K562 (cell line): ENCODE measurements at places on chromosomes 4 and X.

GRCh38 chr4:75841641-75842520 is 60.4 kb downstream of the PPEF2 start:
- DNase-seq, result peak; percentile 34

DNA sequence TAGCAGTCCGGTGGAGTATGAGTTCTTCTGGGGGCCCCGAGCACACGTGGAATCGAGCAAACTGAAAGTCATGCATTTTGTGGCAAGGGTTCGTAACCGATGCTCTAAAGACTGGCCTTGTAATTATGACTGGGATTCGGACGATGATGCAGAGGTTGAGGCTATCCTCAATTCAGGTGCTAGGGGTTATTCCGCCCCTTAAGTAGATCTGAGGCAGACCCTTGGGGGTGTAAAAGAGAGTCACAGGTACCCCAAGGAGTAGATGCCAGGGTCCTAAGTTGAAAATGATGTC is 852 bp downstream of the MAGEH1 start:
- DNase-seq, result peak; percentile 1

GRCh38 chr4:25485104-25485503 is 108.0 kb downstream of the ANAPC4 start:
- DNase-seq, result no peak

DNA sequence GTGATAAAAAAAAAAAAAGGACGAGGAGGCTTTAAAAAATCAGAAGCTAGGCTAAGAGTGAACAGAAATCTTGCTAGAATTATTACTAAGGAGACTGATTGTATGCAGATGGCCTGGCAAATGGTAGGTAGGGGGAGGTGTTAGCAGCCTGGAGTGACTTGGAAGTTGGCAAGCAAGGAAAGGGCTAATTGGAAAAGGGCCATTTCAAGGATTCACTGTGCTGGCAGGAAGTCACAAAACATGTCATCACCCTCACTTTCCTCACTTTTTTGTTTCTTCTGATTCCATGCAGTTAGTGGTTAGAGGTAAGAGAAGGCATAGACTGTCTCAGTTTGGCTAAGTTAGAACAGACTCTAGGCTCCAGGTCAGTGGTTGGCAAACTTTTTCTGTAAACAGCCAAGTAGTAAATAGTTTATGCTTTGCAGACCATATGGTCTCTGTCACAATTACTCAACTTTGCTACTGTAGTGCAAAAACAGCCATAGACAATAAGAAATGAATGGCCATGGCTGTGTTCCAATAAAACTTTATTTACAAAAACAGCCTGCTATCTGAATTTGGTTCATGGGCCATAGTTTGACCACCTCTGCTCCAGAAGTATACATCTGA is 646.5 kb upstream of the ACTRT1 start:
- DNase-seq, result no peak

- DNase-seq, result no peak
These were observed 7.6 kb downstream of the SEPTIN11 start for GRCh38 chr4:76957004-76957738.

GRCh38 chr4:37825968-37826294 is 555 bp upstream of the PGM2 start:
- DNase-seq, result peak; percentile 47

GRCh38 chr4:31585503-31585902 is 865.3 kb downstream of the PCDH7 start:
- no peak for DNase-seq

DNA sequence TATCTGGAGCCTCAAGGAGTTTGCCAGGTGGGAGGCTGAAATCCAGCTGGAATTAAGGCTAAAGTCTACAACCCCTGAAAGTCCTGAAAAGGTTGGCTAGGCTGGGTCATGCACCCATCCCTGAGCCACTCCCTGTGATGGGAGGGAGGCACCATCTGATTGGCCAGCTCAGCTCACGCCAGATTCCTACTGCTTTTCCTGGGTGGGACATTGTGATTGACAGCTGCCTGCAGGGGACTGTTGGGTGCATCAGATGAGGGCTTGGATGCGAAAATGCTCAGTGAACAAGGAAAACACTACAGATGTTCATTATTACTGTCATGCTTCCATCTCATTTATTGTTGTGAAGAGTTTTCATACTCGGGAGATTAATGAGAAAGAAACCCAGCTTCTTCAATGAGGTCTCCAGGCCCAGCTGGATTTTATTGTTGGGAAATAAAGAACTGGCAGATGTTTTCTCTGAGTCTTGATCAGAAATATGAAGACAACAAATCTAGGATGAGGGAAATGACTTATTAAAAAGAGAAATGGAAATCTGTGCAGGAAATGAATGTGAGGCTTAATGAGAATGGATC is 185.9 kb downstream of the STK32B start:
- DNase-seq, result peak; percentile 11

DNA sequence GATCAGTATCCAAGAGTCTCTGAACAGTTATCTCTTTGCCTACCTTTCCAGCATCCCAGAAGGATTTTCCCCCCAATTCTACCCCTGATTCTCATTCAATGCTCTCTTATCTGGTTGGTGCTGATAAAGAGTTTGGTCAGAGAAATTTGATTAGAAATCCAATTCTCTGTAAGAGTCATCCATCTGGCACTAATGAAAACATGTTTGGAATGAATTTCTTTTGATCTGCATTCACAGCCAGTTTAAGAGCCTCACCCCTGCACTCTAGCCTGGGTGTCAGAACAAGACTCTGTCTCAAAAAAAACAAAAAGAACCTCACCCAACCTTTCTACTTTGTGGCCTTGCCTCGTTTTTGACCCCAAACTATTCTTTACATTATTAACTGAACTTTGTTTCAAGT is 122.1 kb downstream of the MANBA start:
- DNase-seq, result no peak
